ENCODE measurements at places on chromosomes 13 and 19.

- no peak overlapping the region for H3K4me3 ChIP-seq
- H3K36me3 ChIP-seq, result no peaks in the 10 kb centered on the region
- H3K27me3 ChIP-seq, result peaks cover 3% of the 10 kb centered on the region
- H3K27ac ChIP-seq, result no peak overlapping the region
- no peaks in the 10 kb centered on the region for H3K4me1 ChIP-seq
Measured at GRCh38 chr19:50739914-50740426, 16.8 kb downstream of the CLEC11A start.

DNA sequence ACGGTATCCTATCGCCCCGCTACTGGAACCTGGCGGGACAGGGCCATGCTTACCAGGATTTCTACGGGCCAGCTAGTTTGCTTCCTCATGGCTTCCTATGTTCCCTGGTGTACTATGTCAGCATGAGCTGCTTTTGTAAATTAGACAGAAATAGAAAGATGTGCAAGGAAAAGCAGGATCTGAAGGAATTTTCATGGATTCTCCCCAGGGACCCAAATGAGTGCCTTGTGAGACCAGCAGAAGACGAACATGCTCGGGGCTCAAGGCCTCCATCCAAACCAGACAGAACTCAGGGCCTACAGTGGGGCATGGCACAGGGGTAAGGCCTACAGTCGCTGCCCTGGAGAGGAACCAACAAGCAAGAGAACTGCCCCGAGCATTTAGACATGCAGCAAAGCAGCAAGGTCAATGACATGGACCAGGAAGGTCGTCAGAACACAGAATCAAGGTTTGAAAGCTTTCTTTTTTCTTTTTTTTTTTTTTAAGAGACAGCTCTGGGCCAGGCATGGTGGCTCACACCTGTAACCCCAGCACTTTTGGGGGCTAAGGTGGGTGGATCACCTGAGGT, 17.3 kb downstream of the EPS15L1 start:
- H3K36me3 ChIP-seq, result no peaks in the 10 kb centered on the region
- no peak overlapping the region for H3K27ac ChIP-seq
- peaks cover 25% of the 10 kb centered on the region for H3K4me1 ChIP-seq

- H3K27ac ChIP-seq, result no peak overlapping the region
- H3K27me3 ChIP-seq, result peaks cover 3% of the 10 kb centered on the region
- no peaks in the 10 kb centered on the region for H3K36me3 ChIP-seq
Measured at GRCh38 chr19:36604656-36605100, 435 bp upstream of the ZNF382 start.

- no peak overlapping the region for H3K4me3 ChIP-seq
- H3K4me1 ChIP-seq, result peaks cover 17% of the 10 kb centered on the region
- H3K36me3 ChIP-seq, result peaks cover 3% of the 10 kb centered on the region
- no peak overlapping the region for H3K27ac ChIP-seq
Measured at GRCh38 chr13:41344358-41344757, 33.3 kb downstream of the NAA16 start.

DNA sequence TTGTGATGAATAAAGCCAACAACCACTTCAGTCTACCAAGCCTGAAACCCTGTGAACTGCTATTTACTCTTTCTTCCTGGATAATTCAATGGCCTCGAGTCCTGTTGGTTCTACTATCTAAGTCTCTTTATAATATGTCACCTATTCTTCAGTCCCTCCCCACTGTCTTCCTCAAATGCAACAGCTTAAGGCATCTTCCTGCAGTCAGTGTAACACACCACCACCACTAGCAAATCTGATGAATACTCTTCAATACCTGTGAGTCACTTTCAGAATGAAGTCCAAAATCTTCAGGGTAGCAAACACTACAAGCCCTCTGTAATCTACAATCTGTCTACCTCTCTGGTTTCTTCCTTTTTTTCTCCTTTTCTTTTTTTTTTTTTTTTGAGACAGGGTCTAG, 32.9 kb downstream of the ZDHHC20 start:
- H3K36me3 ChIP-seq, result no peaks in the 10 kb centered on the region
- H3K4me3 ChIP-seq, result no peak overlapping the region
- no peaks in the 10 kb centered on the region for H3K27me3 ChIP-seq

- H3K4me3 ChIP-seq, result no peak overlapping the region
- H3K27me3 ChIP-seq, result no peaks in the 10 kb centered on the region
- H3K4me1 ChIP-seq, result peaks cover 21% of the 10 kb centered on the region
- no peak overlapping the region for H3K27ac ChIP-seq
- no peaks in the 10 kb centered on the region for H3K36me3 ChIP-seq
- no peak for DNase-seq
Measured at GRCh38 chr19:50972795-50973376, 3.5 kb upstream of the KLK6 start.

DNA sequence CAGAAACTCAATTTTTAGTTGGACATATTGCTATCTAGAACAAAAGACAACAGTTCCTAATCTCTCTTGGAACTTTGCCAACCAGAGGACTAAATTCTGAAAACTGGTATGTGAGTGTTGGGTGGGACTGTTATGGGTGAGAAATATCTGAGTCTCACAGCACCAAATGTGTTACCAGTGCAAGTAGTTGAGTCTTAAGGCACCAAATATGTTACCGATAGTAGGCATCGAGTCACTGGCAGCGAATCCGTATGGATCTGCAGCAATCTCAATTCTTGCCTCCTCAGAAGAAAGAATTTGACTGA, 575.2 kb downstream of the DACH1 start:
- no peaks in the 10 kb centered on the region for H3K4me1 ChIP-seq
- no peak overlapping the region for H3K27ac ChIP-seq
- no peak overlapping the region for H3K4me3 ChIP-seq
- H3K27me3 ChIP-seq, result no peaks in the 10 kb centered on the region

DNA sequence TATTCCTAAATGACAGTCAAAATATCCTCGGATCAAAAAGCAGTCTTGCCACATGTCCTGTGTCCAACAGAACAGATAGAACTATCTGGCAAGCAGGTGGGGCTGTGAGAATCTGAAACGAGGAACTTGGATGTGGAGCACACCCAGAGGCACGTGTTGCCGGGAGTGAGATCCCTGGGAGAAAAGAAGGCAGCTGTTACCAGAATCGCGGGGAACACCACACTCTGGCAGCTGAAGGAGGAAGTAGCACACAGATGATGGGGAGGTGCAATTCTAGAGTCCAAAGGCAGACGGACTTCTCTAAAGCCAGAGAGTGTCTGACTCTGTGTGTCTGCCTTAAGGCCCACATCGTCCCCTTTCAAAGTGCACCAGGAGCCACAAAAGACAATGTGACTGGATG, 22.3 kb downstream of the SLC7A1 start:
- peak overlapping the region; percentile 36 for H3K27ac ChIP-seq
- H3K4me3 ChIP-seq, result no peak overlapping the region
- peaks cover 40% of the 10 kb centered on the region for H3K4me1 ChIP-seq
- H3K27me3 ChIP-seq, result no peaks in the 10 kb centered on the region
- peaks cover 23% of the 10 kb centered on the region for H3K36me3 ChIP-seq

DNA sequence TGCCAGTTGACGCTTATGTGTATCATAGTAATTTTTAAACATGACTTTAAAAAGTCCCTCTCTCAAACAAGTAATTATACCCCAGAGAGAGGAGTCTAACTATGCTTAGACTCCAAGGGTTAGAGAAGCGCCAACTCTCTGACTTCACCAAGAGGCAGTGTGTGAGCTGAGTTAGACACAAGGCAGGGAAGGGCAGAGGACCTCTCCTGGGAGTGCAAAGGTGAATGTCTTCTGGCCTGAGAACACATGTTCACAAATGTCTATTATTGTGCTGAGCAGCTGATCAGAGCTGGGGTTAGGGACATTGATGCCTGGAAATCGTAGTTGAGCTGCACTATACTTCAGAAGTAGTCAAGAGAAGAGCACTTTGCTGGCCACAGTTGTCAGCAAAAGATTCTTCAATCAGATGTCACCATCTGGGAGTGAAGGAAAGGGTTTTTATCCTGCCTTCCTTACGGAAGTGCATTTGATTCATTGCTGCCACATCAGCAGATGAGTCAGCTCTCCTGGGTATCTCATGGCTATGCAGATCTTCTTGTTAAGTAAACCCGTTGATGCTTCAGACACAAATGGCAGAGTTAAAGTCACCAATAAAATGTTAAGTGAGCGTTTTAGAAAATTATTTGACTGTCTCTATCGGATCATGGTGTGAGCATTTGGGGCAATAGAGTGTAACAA, 283.2 kb upstream of the ARGLU1 start:
- no peak overlapping the region for H3K27ac ChIP-seq
- no peaks in the 10 kb centered on the region for H3K36me3 ChIP-seq
- H3K27me3 ChIP-seq, result no peaks in the 10 kb centered on the region
- no peak for DNase-seq

GRCh38 chr19:49085868-49086232, 599 bp downstream of the SNRNP70 start:
- DNase-seq, result no peak
- peaks cover 16% of the 10 kb centered on the region for H3K4me1 ChIP-seq
- peak overlapping the region; percentile 39 for H3K4me3 ChIP-seq
- H3K27me3 ChIP-seq, result no peaks in the 10 kb centered on the region
- peak overlapping the region; percentile 83 for H3K27ac ChIP-seq

DNA sequence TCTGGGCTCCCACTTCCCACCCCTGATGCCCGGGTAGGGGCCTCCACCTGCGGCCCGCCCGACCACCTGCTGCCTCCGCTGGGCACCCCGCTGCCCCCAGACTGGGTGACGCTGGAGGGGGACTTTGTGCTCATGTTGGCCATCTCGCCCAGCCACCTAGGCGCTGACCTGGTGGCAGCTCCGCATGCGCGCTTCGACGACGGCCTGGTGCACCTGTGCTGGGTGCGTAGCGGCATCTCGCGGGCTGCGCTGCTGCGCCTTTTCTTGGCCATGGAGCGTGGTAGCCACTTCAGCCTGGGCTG, 7.9 kb downstream of the DBP start:
- H3K36me3 ChIP-seq, result peaks cover 1% of the 10 kb centered on the region
- no peaks in the 10 kb centered on the region for H3K27me3 ChIP-seq
- H3K4me3 ChIP-seq, result no peak overlapping the region
- H3K4me1 ChIP-seq, result peaks cover 32% of the 10 kb centered on the region
- H3K27ac ChIP-seq, result no peak overlapping the region
- DNase-seq, result no peak

DNA sequence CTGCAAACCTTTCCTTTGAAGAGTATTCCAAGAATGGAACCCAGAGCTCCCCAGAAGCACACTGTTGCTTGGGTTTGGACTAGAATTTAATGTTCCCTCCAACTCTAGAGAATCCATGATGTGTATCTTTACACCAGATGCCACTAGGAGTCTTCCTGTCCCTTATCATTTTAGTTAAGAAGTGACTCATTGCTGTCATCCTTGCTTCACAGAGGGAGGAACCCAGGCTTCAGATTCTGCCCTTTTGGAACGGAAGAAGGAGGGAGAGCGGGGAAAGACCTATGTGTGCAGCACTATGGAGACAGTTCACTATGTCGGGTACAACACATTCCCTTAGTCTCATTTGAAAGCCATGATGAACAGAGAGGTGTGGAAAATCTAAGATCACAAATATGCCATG, 2.1 kb upstream of the ATP12A start:
- H3K27ac ChIP-seq, result no peak overlapping the region
- peaks cover 3% of the 10 kb centered on the region for H3K27me3 ChIP-seq
- no peaks in the 10 kb centered on the region for H3K36me3 ChIP-seq
- no peak for DNase-seq

- no peak overlapping the region for H3K4me3 ChIP-seq
- DNase-seq, result no peak
- no peaks in the 10 kb centered on the region for H3K27me3 ChIP-seq
- peaks cover 18% of the 10 kb centered on the region for H3K36me3 ChIP-seq
Measured at GRCh38 chr13:113471844-113472243, 18.6 kb upstream of the ADPRHL1 start.

DNA sequence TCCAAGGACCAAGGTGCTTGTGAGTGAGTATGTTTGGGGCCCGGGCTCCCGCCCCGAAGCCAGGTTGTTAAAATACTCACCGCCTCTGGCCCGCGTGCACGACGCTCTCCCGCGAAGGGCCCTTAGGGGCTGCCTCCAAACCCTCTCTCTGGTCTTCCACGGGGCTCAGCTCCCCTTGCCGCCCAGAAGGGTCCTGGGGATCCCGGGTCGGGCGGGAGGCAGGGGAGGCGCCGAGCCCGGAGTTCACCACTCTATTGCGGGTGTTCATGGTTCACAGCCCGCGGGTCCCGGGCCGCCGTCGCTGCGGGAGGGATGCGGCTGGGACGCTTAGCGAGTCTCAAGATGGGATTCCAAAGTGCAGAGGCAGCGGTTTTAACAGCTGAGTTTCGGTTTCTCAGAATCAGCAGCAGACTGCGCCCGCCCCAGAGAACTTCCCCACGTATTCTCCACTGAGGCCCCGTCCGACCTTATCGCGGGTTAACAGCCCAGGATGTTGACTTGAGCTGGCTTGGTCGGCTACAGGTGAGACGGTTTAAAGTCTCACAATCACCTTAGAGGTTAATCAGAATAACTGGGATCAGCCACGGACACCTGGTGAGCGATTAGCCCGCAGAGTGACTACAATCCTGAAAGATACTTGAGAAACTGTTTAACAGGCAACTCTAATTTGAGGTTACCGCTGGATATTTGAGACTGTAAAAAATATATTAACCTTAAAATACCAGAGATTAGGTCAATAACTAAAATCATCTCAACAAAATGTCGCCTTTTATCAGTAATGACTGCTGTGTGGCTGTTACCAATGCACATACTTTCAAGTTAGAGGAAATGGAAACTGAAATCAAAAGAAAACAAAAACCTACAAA, at the start of gene EPSTI1:
EPSTI1 (minus strand) TSS at position 344 of the 866 bp plus-strand sequence; CDS start at position 268, 76 bp downstream.
- H3K4me3 ChIP-seq, result peak within 1 kb of the TSS; percentile 40
- peak within 1 kb of the TSS; percentile 73 for H3K27ac ChIP-seq
- no peaks in the 10 kb centered on the region for H3K36me3 ChIP-seq
- peaks cover 35% of the 10 kb centered on the region for H3K4me1 ChIP-seq
- DNase-seq, result no peak
- no peaks in the 10 kb centered on the region for H3K27me3 ChIP-seq

DNA sequence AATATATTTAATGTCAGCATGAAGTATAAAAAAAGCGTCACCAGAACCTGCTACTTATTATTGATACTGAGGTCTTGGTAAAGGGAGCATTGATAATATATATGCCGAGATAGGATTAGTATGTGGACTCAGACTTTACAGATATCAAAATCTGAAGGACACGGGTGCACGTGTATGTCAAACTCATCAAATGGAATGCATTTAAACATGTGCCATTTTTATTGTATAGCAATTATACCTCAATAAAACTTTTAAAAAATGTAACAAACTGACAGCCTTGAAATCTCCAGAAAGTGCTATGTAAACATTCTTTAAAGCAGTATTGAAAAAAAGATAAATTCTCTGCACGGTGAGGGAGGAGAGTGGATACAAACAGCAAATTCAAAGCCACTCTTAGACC, 157.9 kb downstream of the RNF17 start:
- peak overlapping the region; percentile 82 for H3K4me3 ChIP-seq
- peak overlapping the region; percentile 89 for H3K27ac ChIP-seq
- H3K36me3 ChIP-seq, result no peaks in the 10 kb centered on the region

- no peaks in the 10 kb centered on the region for H3K4me1 ChIP-seq
- H3K27me3 ChIP-seq, result no peaks in the 10 kb centered on the region
- no peak overlapping the region for H3K27ac ChIP-seq
- no peak overlapping the region for H3K4me3 ChIP-seq
- no peak for DNase-seq
Measured at GRCh38 chr13:97849305-97849704, 104.2 kb upstream of the IPO5 start.

GRCh38 chr19:51573331-51573730, 2.2 kb downstream of the ZNF175 start:
- peaks cover 10% of the 10 kb centered on the region for H3K4me1 ChIP-seq
- H3K27me3 ChIP-seq, result no peaks in the 10 kb centered on the region
- DNase-seq, result no peak
- H3K27ac ChIP-seq, result no peak overlapping the region
- H3K36me3 ChIP-seq, result peaks cover 7% of the 10 kb centered on the region
